Astrocyte (in vitro differentiated cells and primary cell): ENCODE measurements at places on chromosomes 5 and 9. TPM values are rescaled to one million over a fixed set of nuclear protein-coding genes. Genes with fewer than 3 reads are reported as not detected.

DNA sequence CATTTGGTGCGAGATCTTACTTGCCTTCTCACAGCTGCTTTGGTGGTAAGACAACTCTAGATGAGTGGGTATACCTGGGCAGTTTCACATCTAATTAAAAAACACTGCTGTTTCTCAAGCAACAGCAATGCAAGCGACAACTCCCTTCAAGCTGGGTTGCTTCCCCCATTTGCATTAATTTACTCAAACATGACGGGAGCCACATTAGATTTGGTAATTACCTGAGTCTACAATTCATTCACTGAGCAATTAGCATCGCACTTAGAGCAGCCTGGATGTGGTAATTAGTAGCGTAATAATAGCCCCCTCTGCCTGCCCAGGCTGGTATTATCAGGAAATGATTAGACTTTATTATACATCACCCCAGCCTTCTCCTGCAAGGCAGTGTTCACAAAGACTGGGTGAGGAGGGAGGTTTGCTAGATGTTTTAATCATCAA, 73.4 kb downstream of the FBXO38 start:
- no peak for DNase-seq

DNA sequence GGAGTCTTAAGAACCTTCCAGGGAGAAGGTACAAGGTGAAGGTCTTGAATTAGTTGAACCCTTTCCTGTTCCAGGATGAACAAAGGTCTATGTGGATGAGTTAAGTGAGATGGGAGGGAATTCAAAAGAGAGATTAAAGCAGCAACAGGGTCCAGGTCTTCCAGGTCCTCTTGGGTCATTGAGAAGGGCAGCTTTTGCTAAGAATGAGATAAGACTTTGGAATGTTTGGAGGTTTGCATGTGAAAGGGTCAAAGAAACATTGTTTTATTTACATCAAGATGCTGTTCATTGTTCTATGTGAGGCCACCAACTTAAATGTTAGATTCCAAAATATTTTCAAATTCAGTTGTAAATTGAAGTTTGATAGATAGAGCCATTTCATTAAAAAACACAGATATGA, 463.9 kb downstream of the ANXA1 start:
- no peak for DNase-seq

- no peak for DNase-seq
Observed at GRCh38 chr5:12570688-12571087, 666.4 kb upstream of the CTNND2 start.

DNA sequence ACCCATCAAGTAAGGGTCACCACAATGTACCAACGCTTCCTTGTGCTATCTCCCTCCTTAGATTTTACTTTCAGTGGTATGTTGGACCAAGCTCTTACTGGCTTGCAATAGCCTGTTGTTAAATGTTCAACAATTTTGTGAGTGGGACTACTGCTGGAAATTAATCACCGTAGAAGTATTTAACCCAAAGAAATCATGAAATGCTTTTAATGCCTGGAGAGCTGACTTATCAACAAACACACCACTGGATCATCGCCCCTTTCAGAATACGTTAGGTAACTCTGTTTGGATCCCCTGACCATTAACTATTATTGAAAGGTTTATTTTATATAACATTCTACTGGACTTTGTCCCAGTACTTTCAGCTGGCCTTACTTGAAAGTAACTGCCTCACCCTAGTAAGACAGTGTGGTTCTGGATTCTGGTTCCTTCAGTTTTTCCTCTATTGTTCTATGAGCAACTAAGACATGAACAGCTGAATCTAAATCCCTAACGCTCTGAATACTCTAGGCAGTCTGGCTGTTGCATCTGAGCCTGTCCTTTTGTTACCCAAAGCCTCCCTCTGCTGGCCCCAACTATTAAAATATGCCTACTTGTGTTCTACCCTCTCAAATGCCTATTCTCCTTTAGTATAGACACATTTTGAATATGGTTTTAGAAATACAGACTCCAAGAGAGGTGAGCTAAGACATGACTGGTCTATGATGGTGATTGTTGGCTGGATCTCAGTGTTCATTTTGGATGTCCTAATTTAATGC, 1203.4 kb upstream of the DMAC1 start:
- DNase-seq: peak; percentile 1

The IFNK gene
- not detected in 2 replicates for total RNA-seq

DNA sequence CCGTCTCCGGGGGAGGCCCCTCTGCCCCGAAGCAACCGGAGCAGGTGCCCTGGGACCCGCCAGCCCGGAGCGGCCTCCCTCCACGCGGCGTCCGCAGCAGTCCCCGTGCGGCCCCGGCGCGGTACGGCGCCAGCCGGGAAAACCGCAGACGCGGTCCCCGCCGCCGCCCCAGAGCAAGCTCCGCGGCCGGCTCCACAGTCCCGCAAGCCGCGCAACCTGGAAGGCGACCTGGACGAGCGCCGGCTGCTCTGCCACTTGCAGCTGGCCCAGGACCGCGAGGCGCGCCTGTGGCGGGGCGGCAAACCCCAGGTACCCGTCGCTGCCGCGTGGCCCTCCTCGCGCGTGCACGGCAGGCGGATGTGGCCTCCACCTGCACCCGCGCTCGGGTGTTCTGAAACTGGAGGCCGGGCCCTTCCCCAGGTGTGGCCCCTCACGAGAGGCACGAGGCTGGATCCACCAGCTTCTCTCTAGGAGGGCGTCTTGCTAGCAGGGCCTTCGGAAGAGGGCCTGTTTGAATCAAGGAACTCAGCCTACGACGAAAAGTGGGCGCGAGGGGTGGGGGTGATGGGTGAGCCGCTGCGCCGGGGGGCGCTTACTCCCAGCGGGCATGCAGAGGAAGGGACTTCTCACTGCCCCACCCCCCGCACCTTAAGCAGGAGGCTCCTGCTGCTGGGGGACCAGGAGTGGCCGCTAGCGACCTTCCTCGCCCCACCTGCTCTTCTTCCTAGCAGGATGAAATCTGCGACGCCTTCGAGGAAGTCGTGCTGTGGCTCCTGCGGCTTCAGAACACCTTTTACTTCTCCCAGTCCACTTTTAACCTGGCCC, 602 bp downstream of the CCNI2 start:
- no peak for DNase-seq

The CD274 gene
- 20.5 and 21.4 TPM in 2 replicates for total RNA-seq

- DNase-seq: peak; percentile 95
Observed at GRCh38 chr5:1793966-1794900, 5.4 kb downstream of the MRPL36 start.

The SLC6A18 gene
- not detected in 2 replicates for total RNA-seq

- DNase-seq: no peak
Observed at GRCh38 chr5:44506561-44506960, 117.3 kb upstream of the FGF10 start.

The TCF7 gene
- 2.6 TPM in 2 replicates for total RNA-seq

- DNase-seq: no peak
Observed at GRCh38 chr5:179257176-179257682, 88.0 kb downstream of the ADAMTS2 start.

DNA sequence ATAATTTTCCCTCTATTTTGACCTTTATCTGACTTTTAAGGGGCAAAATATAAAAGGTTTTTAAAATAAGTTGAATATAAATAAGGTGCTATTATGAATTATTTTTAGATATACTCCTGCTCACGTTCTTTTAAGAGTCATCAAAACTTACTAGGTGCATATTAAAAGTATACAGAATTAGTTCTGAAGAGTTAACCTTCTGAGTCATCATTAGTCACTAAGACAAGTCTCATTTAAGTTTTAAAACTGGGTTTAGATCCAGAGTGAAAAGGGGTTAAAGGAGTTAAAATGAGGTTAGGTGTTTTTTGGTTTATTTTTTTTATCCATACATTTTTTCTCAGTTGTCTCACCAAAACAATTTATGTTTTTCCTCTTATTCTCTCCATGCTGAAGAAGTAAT, 41.7 kb downstream of the SMIM15 start:
- peak; percentile 37 for DNase-seq

DNA sequence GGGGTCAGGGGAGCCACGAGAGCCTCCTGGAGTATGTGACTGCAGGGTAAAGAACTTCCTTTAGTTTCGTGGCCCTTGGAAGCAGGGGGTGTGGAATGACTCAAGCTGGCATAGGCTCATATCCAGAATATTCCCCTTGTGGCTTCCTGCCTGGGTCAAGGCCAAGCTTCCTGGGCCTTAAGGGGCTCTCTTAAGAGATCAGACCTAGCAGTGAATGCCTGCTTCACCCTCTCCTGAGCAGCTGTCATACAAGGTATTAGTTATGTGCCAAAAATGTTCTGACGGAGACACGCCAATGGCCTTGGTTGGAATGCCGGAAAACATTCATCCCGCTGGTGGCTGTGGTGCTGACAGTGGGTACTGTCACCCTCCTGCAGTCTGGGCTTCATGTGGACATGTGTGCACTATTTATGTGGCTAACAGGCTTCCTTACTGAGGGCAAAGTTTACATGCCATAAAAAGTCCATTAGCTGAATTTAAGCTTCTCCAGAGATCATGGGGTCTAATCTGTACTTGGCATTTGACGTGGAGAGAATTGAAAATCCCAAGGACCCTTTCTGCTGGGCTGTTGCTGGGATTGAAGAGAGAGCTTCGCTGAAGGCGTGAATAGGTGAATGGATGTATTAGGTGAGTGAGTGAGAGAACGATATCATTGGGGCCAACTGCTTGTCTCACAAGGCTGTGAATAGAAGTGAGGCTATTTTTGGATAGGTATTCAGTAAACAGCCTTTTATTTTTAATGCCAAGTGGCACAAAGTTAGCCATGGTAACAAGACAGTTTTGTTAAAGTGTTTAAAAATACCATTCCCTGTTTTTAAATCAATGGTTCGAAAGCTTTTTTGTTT, 156.8 kb downstream of the MACROH2A1 start:
- DNase-seq: peak; percentile 69

DNA sequence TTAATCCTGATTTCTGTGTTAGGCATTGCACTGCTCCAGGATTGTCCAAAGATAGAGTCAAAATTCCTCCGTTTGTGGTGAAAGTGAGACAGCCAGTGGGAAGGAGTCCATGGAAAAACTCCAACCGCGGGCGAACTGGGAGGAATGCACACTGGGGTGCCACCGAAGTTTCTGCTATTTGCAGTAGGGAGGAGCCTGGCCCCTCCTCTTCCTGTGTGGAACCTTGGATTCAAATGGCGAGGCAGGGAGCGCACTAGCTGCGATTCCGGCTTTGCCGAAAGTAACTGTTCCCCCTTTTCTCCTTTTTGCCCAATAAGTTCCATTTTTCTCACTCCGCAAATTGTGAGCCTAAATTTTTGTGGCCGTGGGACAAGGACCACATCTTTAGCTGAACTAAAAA, 9.3 kb downstream of the BAAT start:
- peak; percentile 69 for DNase-seq

The SLC6A7 gene
- total RNA-seq: not detected in 2 replicates

The TLR4 gene
- 7.4 and 9.1 TPM in 2 replicates for total RNA-seq

GRCh38 chr5:56329652-56330051, 96.5 kb upstream of the ANKRD55 start:
- DNase-seq: no peak

- peak; percentile 25 for DNase-seq
Observed at GRCh38 chr9:33458444-33458843, 11.1 kb upstream of the AQP3 start.

DNA sequence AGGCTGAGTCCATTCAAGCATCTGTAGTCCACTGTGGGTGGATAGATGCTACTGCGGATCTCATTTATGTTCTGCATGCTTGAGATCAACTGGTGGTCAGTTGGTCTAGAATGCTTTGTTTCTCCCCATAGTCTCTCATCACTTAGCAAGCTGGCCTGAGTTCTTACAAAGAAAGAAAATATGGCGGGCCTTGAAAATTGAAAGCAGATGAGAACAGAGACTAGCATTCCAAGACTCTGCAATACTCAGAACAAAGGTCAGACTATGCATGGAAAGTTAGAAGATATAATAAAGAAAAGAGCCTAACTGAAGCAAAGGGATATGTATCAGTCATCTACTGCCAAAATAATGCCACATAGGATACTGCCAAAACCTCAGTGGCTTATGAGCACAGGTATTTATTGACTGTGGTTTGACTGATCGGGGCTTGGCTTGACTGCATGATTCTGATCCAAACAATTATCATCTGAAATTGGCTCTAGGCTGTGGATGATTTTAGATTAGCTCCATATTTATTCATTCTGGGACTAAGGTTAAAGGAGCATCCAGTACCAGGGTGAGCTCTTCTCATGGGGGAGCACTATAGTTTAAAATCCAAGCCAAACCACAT, 258.9 kb downstream of the TAF11L14 start:
- DNase-seq: no peak

The NRG2 gene
- total RNA-seq: 0.46 and 0.54 TPM in 2 replicates

- DNase-seq: no peak
Observed at GRCh38 chr5:36944024-36944423, 67.5 kb downstream of the NIPBL start.

GRCh38 chr9:134366223-134367031, 40.2 kb downstream of the RXRA start:
- DNase-seq: peak; percentile 62

- DNase-seq: no peak
Observed at GRCh38 chr9:122939601-122940000, 1.2 kb upstream of the RABGAP1 start.

DNA sequence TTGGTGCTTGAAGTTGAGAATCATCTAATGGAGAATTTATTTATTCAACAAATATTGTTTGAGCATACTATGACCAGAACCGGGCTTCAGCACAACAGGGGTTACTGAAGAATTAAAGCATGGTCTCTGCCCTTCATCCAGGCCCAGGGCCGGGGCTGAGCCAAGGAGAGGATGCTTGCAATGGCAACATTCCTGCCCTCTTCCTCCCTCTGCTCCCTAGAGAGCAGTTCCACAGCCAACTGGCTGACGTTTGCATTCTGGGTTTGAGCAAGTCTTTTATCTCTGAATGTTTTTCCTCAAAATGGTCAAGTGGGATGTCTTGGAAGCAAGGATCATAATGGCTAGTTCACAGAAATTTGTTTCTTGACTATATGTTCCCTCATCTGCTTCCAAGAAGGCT, 80.7 kb downstream of the GLDC start:
- no peak for DNase-seq

- peak; percentile 37 for DNase-seq
Observed at GRCh38 chr5:147551677-147552076, 41.8 kb upstream of the DPYSL3 start.

- DNase-seq: no peak
Observed at GRCh38 chr9:138059196-138059595, 181.6 kb downstream of the CACNA1B start.

The OR13C5 gene
- total RNA-seq: not detected in 2 replicates

The ARRDC1 gene
- 13.9 and 14.2 TPM in 2 replicates for total RNA-seq

DNA sequence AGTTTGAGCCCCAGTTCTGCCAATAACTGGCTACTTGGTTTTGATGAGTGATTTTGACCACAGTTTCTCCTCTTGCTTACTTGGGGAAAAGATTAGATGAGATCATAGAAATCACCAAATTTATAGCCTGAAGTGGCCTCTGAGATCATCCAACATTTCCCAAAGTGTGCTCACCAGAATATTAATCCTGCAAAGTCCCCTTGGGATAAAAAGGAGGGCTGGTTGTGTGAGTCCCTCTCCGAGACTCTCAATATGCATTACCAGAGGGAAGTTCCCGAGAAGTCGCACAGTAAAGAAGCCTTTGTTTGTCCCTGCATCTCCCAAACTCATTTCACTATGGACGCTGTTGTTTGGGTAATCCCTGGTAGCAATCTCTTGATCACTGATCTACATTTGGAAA, 88.4 kb upstream of the ADRA1B start:
- DNase-seq: no peak

The TUBB4B gene
- total RNA-seq: 188 and 218 TPM in 2 replicates
